ENCODE measurements at places on chromosomes 3 and 15.

- DNase-seq = no peak
These were observed 313.0 kb upstream of the COL8A1 start for GRCh38 chr3:99325402-99325801.

- no peak for DNase-seq
These were observed 524.7 kb upstream of the ZNF717 start for GRCh38 chr3:76310089-76310488.

DNA sequence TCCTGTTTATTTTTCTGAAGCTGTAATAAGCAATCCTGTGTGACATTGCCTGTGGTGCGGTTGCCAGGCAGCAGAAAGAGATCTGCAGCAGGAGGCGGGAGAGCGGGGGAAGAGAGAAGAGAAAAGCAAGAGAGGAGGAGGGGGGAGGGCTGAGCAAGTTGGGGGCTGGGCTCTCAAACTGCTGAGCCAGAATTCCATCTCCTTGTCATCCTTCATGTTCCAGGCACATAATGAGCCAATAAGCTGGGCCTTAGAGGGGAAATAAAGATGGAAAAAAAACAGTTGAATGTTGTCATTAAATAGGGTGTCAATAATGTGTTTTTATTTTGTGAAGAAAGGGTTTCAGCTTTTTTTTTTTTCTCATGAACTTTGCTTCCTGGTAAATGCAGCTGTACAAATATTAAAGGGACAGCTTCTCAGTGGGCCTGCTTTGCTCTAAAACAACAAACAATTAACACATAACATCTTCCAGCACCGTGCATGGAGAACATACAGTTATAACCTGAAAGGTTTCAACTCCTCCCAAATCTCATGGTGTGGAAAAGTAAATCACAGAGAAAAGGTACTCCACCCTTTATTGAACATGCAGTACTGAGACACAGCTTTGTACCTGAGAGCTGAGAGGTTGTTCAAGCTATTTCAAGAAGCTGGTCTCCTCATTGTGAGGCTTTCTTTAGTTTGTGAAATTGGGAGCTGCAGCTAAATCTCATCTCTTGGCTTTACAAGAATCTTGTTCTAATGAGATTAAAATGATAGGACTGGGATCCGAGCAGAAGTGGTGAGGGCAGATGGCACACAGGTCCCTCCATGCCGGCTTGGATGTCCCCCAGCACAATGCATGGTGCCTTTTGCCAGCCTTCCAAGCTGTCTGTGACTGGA is 451.1 kb upstream of the KCNMB2 start:
- peak; percentile 73 for DNase-seq

DNA sequence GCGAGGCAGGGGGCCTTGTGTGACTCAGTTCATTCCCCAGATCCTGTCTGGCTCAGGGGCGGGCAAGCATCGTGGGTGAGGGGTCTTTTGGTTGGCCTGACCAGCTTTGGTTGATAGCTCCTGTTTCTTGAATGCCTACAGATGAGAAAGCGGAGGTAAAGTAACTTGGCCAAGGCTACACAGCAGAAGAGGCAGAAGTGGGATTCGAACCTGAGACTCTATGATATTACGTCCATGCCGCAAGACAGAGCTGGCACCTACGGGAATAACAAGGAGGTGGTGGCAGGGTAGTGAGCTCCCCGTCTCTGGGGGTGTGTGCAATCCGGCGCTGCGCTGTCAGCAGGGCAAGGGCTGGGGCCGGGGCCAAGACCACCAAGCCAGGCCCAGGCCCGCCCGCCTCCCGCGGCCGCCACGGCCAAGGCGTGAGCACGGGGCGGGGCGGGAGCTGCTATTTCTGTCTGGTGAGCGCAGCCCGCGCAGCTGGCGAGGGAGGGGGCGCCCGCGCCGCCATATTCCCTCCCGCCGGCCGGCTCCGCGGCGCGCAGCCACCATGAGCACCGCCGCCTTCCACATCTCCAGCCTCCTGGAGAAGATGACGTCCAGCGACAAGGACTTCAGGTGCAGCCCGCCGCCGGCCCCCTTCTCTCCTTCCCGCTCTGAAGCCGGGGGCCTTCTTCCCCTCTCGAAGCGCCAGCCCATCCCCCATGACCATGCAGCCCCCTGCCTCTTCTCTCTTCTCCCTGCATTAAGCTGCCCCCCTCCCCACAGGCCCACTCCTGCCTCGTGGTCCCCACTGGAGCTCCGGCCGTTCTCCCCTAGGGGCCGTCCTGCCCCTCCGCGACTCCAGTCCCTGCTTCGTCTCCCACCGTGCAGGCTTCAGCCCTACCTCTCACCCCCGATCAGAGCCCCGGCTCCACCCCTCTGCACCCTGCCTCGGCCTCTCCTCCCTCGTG is at the start of gene CAND2:
Gene CAND2, plus strand, starts transcription at position 510 of the 953 bp plus-strand sequence. Its CDS starts 41 bp downstream, at position 551.
- DNase-seq = peak; percentile 30

- no peak for DNase-seq
These were observed 461.9 kb downstream of the AGBL1 start for GRCh38 chr15:86541540-86541939.

- DNase-seq = no peak
These were observed 575.1 kb upstream of the UBE2E2 start for GRCh38 chr3:22627993-22628499.

DNA sequence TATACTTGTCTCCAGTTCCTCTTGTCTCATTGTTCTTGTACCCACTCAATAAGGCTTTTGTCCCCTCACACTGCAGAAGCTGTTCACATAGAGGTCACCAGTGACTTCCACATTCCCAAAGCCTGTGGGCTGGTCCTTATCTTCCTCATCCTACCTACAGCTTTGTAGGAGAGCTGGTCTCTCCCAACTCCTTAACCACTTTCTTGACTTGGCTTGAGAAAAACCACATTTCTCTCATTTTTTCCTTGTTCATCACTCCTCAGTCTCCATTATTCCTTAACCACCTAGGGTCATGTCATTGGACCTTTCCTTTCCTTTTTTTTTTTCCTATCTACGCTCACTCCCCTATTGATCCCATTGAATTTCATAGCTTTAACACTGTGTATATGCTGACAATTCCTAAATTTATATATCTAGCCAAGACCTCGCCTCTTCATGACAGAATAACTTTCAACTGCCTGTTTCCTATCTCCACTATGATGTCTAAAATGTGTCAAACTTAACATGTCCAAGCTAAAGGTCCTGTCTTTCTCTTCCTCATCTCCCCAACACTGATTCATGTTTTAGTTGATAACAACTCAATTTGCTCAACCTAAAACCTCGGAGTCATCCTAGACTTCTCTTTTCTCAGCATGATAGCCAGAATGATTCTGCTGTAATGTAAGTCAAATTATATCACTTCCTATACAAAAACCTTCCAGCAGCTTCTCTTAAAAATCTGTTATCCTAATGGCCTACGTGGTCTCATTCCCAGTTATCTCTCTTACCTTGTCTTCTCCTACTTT is 49.5 kb downstream of the CEP63 start:
- no peak for DNase-seq

DNA sequence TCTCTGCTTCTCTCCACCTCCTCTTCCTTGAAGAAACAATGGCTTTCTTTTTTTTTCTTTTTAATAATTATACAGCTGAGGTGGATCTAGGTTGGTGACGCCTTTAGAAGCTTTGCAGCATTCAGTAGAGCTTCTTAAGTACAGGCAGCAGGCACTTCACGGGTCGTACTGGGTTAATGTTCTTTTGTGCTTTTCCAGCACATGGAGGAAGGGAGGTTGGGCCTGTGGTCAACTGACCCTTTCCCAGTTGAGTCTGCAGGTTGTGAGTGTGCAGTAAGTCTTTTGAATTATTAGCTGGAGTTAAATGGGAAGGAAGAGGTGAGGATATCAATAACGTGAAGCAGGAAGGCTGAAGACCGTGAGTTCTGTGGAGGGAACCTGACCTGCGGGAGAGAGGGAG is 7.0 kb downstream of the TRAK1 start:
- no peak for DNase-seq

- no peak for DNase-seq
These were observed 16.2 kb downstream of the ZNF148 start for GRCh38 chr3:125358923-125359322.

DNA sequence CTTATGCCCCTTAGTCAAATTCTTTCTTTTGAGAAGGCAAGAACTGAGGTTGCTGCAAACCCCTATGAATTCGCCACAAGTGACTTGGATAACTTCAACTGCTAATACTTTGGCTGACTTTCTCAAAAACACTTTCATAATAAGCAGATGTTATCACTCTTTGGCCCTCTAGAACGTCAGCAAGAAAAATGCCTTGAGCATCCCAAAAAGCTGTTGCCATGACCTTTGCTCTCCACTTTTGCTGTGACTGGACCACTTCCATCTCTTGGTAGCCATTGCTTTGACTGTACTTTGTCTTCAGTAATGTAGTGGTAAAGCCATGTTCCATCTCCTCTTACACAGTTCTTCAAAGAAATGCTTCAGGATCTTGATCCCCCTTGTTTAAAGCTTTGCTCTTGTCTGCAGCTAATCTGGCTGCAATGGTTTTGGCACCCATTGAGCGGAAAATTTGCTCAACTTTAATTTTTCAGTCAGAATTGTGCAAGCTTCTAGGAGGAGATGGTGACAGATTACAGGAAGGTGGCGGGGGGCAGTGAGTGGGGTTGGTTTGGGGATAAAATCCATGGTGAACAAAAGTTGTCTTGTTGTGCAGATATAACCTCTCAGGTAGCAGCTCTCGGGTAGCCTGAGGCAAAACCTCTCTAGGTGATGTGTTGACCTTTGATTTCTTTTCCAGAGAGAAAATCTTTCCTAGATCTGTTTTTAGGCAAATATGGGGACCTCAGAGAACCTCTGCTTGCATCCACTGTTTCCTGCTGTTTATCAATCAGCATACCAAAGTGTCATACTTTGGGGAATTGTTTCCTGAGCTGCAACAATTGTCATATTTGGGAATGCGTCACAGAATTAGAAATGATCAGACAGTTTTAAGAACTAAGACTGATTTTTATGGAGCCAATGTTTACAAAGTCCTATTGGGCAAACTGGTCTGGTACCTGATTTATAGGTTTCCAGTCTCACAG is 83.6 kb downstream of the CCR1 start:
- no peak for DNase-seq

DNA sequence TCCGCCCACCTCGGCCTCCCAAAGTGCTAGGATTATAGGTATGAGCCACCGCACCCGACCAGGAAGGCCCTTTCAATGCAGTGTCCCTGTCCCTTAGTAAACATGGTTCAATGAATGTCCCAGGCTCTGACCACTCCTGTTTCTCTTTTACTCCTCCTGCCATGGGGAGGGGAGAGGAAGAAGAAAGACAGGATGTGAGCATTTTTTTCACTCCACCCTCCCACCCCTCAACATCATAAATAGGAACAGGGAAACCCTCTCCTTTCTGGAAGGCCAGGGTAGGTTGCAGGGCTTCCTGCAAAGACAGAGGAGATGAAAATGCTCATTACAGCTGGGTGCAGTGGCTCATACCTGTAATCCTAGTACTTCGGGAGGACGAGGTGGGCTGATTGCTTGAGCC is 7.5 kb upstream of the TATDN2 start:
- DNase-seq = no peak

GRCh38 chr15:60255390-60255789 is 142.4 kb downstream of the ANXA2 start:
- no peak for DNase-seq

GRCh38 chr3:106566277-106566676 is 697.5 kb upstream of the CBLB start:
- DNase-seq = no peak

GRCh38 chr15:99176757-99177156 is 71.9 kb downstream of the SYNM start:
- no peak for DNase-seq

- DNase-seq = no peak
These were observed 19.6 kb downstream of the FHIT start for GRCh38 chr3:61231693-61232092.

GRCh38 chr15:98669638-98670037 is 21.3 kb downstream of the IGF1R start:
- DNase-seq = no peak

- DNase-seq = no peak
These were observed 31.4 kb upstream of the NOX5 start for GRCh38 chr15:68982976-68983563.

- no peak for DNase-seq
These were observed 1.5 kb upstream of the FSIP1 start for GRCh38 chr15:39784125-39784524.

DNA sequence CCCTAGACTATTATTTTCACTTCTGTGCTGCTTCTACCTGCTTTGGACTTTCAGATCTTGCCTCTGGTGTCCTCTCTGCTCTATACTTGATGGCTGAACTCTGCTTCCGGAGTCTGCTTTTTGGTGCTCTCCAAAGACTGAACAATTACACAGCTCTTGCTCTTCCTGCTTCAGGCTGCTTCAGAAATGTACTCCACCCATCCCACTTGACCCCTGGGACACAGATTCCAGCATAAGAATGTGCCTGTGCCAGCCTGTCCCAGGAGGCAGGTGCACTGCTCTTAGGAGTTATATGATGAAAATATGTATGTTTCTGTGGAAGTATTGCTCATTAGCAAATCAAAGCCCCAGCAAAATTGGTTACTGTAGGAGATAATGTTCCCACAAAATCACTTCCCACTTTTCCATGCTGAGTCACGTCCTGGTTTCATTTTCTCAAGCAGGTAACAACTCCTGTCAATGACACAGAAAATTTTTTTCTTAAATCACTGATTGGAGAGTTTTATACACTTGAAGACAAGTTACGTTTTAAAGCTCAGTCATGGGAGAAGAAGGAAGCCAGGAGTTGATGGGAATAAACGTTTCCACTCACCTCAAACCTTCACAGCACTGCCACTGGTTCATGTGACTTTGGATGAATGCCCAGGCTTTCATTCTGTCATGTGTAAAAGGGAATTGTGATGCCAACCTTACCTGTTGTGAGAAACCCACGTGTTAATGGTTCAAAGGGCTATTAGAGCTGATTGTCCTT is 239.4 kb upstream of the ZPLD1 start:
- DNase-seq = no peak

DNA sequence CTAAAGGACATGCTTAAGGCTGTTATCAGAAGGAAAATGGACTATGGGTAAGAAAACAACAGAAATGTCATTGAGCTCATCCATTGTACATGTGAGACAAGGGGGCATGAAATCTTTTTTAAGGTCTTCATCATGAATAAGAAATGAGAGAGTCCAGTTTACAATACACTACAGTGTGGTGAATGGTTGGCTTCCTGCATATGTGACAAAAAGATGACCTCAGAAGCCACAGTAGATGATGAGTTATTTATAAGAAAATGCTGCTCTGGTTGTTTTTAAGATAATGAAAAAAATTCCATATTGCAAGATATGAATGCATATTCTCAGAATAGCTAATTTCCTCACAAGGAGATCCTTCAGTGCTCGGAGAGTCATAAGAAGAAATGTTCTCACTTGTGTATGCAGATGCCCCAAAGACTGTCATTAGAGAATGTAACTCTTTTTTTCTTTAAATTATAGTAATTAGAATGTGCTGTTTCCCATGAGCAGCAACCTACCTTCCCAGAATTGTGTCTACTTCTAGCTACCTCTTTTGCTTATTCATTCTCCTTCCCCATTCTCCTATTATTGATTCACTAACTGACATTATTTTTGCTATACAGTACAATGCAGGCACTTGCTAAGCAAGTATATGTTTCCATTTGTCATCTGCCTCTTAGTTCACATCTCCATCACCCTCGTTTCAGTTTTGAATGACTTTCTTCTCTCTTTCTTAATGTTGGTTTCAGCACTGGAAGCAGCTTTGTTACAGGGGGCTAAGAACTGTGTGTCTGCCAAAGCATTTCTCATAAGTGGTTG is 152.0 kb upstream of the PEX5L start:
- no peak for DNase-seq

GRCh38 chr15:28947221-28947674 is 61.5 kb downstream of the APBA2 start:
- DNase-seq = no peak

GRCh38 chr3:178100908-178101307 is 435.3 kb upstream of the KCNMB2 start:
- no peak for DNase-seq
